ENCODE measurements at places on chromosomes 13 and 19.
A peak's percentile ranks its signal among the peaks of the same experiment; 100 is the strongest.

DNA sequence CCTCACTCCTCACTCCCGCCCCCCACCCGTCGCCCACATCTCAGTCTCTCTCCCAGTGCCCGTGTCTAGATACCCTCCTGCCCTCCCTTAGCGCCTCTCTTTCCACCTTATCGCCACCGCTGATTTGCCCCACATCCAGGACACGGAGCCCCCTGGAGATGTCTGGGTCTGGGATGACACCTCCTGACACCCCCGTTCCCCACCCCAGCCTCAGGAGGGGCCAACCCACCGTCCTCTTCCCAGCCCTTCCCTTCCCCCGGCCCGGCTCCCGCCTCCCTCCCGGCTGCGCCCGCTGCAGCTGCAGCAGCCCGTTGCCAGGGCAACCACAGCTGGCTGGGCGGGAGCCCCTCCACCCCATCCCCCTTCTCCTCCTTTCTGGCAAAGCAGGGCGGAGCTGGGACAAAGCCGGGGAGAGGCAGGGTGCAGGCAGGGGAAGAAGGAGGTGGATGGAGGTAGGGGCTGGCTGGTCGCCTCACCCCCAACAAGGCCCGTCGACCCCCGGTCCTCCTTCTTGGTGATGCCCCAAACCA, 13.5 kb downstream of the DPF1 start:
- peak; percentile 26 for DNase-seq

DNA sequence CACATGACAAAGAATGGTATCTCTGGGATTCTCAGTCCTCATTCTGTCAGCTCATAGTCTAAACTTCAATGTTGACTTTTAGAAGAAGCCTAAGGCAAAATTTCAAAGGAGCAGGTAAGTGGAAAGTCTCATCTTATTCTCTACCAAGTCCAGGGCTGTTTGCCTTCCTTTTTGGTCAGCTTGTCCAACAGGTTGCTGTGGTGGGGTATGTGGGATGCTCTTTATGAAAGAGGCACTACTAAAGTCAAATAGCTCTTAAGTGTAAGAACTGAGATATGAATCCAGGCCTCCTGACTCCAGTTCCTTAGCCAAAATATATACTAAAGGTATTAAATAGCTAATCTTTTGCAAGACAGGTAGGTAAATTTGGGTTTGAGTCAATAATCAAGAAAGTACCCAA, 540.6 kb upstream of the SPRY2 start:
- DNase-seq = no peak

DNA sequence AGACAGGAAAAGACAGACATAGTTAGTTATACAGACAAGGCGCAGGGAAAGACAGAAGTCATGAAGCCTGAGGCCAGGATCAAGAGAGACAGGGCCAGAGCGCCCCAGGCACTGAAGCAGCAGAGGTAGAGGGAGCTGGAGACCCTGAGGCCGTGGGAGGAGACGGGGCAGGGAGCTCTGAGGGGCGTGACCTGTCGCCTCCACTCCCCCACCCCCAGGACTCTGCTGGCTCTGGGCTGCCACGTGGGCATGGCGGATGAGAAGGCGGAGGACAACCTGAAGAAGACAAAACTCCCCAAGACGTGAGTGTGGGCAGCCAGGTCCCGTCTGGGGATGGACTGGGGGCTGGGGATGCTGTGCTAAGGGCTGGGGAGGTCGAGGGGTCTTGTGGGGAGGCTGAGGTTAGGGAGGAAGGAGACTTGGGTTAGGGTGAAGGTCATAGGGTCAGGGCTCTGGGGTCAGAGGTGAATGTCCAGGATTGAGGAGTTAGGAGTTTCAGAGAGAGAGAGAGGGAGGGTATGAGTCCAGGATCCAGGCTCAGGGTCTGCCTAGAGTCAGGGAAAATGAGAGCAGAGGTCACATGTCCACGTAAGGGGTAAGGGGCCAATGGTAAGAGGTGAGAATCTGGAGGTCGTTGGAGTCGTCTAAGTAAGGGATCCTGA, 31.1 kb downstream of the RYR1 start:
- DNase-seq = no peak

- DNase-seq = no peak
Observed at GRCh38 chr13:41643507-41643906, 186.2 kb downstream of the RGCC start.

- peak; percentile 39 for DNase-seq
Observed at GRCh38 chr13:31890946-31891345, 140.6 kb upstream of the FRY start.

- no peak for DNase-seq
Observed at GRCh38 chr13:106702505-106702904, 134.6 kb upstream of the ARGLU1 start.

- no peak for DNase-seq
Observed at GRCh38 chr13:109130093-109130835, 500.9 kb downstream of the MYO16 start.

Measured in EH (cell line).